ENCODE measurements at places on chromosomes 7 and 10.

GRCh38 chr10:125209591-125210355 lies 49.4 kb upstream of the CTBP2 start:
- DNase-seq = peak; percentile 9

DNA sequence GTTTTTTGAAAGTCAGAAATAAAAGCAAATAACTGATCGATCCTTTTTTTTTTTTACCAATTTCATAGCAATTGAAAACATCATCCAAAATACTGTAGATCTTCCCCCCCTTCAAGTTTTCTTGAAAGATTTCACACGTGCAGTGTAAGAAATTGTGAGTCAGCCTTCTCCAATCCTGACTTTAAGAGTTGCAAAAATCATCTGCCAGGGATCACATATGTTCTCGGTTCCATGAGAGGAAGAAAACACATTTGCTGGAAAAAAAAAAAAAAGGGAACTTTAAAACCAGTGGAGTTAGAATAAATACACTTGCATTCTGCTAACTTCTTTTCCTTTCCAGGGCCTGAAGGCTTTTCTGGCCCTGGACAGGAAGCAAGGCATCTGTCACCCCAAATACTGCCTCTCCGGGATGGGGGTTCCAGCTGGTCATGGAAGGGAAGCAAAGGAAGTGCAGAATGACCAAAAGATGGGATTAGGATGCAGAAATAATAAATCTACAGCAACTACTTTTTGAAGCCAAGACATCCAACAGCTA lies 198.4 kb upstream of the KIAA1217 start:
- no peak for DNase-seq

DNA sequence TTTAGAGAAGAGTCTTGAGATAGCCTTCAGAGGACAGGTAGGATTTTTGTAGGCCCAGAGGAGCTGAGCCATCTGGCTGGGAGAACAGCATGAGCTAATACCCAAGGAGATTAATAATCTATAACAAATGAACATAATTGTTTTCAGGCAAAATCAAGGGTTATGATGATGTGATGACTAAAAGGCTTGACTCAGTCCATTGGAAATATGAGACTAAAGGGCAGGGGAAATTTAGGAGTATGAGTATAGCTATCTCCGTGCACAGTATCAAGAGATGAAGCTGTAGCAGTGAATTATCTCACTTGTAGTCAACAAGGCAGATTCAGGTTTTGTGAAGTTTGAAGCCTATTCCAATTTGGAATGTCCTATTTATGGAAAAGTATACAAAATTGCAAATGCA lies 40.1 kb downstream of the CSTF2T start:
- no peak for DNase-seq

DNA sequence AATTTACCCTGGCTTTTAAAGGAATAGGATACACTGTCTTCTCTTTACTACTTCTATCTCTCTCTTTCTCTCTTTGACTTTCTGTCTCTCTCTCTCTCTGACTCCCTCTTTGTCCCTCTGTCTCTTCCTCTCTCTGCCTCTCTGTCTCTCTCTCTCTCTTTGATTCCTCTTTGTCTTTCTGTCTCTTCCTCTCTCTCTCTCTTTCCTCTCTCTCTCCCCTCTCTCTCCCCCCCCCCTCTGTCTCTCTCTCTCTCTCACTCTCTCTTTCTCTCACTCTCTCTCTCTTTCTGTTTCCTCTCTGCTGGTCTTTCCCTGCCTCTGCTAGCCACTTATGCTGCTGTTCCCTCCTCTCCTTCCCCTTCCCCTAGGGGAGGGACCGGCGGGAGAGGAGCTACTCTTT lies 149.0 kb downstream of the LYZL1 start:
- DNase-seq = no peak

DNA sequence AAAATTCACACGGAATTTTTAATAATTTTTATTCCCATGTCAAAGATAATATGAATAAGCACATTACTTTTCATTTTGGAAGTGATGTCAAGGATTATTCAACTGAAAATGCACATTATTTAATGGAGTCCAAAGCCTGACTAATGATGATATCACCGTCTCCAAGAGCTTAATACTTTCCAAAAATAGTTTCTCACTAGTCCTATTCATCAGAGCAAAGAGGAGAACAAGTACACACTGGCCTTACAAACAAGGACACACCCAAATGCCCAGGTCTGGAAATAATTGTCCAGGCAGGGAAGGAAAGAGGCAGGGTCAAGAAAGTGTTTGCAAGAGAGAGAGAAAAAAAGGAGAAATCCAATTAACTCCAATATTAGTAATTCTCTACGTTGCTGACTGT lies 216.8 kb upstream of the CCDC6 start:
- DNase-seq = peak; percentile 39

GRCh38 chr7:31106303-31107105 lies 54.4 kb downstream of the ADCYAP1R1 start:
- DNase-seq = no peak

GRCh38 chr7:29965030-29965429 lies 24.6 kb downstream of the SCRN1 start:
- no peak for DNase-seq

DNA sequence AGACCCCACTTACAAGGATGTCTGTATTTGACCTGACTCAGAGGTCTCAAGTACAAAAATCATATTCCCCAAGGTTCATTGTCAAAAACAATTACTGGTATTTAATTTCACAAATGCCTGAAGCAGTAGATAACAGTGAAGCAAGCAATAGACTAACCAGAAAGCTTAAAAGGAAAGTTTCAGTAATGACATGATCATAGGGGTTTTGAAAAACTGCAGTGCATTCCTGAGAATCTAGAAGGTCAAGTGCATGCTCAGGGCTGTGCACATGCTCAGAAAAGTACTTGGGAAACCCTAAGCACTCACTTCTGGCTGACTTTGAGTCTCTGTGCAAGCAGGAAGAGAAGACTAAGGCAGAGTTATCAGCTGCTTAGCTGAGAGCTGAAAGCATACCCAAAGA lies 27.1 kb downstream of the RASGEF1A start:
- no peak for DNase-seq

DNA sequence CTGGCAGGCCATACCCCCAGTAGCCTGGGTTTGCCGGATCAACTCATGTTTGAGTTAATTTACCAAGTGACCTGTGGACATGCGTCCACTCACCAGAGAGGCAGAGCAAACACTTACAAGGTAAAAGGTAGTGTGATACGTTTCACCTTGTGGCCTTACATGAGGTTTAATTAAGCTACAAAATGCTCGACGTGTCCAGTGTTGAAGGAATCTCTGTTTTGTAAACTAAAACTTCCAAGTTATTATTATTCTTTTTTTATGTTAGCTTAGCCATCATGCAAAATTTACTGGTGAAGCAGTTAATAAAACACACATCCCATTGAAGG lies 42.9 kb downstream of the RGS10 start:
- DNase-seq = no peak

DNA sequence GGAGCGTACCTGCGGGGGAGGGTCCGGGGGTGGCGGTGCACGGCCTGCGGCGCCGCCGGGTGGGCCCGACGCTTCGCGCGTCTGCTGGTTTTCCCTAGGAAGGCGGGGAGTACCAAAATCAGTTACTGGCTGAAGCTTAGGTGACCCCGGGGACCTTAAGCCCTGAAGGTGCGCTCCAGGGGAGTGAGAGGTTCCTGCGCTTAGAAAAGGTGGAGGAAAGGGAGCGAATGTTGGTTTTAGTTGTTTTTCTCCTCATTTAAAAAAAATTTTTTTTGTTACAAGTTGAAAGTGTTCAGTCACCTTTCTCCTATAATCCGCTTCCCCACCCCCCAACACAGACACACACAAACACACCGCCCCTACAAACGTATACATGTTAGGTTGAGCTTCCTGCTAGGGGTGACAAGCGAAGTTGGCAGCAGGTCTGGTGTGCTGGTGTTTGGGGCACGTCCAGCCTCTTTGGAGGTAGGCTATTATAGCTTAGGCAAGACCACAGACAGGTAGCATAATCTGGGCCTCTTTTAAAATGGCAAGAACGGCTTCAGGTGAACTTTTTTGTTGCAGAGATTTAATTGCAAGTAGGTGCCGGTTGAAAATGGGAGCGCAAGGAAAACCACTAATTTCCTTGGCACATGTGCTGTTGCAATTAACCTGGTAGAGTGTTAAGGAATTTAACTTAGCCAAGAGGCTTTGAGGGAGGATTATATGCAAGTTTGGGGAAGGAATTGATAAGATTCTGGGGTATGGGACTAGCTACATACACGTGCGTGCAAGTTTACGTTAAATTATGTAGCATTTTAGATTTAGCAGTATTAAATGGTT lies 945 bp downstream of the ADD3 start:
- peak; percentile 38 for DNase-seq

DNA sequence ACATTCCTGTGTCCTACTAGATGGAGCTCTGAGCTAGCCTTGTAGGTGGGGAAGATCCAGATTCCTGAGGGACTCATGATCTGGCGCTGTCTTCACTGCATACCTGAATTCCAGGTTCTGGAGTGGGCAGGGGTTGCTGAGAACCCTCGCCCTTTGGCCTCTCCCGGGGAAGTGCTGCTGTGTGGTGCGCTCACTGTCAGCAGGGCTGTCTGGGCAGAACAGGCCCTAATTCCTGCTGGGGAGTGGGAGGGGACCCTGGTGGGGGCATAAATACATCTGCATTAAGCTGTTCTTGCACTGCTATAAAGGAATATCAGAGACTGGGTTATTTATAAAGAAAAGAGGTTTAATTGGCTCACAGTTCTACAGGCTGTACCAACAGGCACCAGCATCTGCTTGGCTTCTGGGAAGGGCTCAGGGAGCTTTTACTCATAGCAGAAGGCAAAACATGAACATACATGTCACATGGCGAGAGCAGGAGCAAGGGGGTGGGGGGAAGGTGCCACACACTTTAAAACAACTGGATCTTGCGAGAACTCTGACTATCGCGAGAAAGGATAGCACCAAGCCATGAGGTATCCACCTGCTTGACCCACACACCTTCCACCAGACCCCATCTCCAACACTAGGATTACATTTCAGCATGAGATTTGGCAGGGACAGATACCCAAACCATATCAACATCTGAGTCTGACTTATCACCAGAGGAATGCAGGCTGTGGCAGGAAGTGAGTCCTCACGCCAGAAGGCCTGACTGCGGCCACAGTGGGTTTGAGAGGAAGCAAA lies 115.0 kb downstream of the ADCY1 start:
- peak; percentile 21 for DNase-seq

DNA sequence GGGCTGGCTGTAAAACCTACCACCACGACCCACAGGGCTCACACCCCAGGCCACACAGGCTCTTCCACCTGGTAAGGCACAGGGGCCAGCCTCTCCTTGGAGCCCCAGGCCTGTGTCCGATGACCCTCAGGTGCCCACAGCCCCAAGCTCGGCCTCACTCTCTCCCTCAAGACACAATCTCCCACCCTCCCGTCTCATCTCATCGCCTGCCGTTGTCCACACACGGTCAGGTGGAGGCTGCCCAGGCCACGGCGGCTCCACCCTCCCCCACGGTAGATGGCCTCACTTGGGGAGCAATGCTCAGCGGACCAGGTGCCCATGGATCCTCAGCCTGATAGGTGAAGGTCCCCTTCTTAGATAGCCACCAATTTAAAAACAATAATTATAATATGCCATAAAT lies 8.7 kb upstream of the UTF1 start:
- DNase-seq = no peak

- no peak for DNase-seq
Observed at GRCh38 chr7:43768201-43768886, 9.9 kb downstream of the BLVRA start.

DNA sequence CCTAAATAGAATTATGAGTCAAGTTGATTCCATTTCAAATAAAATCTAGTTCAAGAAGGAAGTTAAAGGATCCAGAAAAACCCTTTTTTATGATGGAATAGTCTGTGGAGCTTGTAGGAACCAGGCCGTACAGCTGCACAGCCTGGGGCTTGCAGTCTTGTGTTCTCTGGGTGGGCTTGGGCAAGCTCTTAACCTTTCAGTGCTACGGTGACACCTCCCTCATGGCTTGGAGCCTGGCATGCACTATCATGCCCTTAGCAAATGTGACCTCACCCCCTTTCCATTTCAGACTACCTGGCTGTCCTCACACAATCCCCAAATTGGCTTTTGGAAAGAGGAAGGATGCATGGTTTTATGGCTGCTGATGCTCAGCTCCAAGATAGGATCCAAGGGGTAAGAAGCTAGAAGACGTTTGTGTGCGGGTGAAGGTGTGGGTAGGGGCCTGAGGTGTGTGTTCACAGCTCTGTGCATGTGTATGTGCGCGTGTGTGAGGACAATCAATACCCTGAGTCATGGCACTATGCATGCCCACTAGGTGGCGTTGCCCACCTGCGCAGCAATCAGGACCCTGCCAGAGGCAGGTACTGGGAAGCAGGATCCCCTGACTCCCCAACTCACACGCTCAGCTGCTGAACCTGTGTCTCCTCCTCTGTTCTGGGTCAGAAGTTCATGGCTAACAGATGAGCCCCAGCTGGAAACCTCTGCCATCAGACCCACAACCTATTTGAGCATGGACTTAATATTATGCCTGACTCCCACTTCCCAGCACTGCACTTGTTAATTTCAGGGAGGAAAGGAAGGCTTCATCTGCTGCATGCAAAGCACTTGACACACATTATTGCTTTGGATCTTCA lies 113.4 kb downstream of the PTPN20 start:
- peak; percentile 45 for DNase-seq

- no peak for DNase-seq
Observed at GRCh38 chr7:6117533-6117932, 86.4 kb downstream of the ANKRD61 start.

- DNase-seq = no peak
Observed at GRCh38 chr10:131626274-131626673, 274.5 kb upstream of the PPP2R2D start.

DNA sequence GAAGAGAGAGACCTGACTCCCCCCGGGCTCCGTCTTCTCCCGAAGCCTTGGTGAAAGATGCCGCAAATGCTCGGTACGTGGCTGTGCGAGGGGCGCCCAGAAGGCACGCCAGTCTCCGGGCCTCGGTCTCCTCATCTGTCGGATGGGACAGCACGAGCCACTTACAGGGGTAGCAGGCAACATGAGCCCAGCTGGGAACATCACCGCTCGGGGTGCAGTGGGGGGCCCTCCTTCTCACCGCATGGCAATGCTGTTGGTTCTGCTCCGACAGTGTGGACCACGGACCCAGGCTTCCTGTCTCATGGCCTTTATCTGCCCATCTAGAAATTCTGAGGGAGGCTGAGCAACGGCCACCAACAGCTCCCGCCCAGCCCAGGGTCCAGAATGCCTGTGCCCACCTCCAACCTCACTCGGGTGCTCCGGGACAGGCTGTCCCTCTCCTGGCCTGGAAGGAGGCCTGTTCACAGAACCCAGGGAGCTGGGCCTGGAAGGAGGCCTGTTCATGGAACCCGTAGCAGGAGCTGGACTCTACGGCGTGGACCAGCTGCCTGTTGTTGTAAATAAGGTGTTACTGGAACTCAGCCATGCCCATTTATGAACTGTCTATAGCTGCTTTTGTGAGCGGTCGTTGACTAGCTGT lies 15.8 kb downstream of the ADAP1 start:
- DNase-seq = no peak

- DNase-seq = peak; percentile 47
Observed at GRCh38 chr10:11170993-11171851, 153.6 kb downstream of the CELF2 start.

All from endothelial cell of umbilical vein (primary cell).